ENCODE measurements at places on chromosomes 6 and 20.

DNA sequence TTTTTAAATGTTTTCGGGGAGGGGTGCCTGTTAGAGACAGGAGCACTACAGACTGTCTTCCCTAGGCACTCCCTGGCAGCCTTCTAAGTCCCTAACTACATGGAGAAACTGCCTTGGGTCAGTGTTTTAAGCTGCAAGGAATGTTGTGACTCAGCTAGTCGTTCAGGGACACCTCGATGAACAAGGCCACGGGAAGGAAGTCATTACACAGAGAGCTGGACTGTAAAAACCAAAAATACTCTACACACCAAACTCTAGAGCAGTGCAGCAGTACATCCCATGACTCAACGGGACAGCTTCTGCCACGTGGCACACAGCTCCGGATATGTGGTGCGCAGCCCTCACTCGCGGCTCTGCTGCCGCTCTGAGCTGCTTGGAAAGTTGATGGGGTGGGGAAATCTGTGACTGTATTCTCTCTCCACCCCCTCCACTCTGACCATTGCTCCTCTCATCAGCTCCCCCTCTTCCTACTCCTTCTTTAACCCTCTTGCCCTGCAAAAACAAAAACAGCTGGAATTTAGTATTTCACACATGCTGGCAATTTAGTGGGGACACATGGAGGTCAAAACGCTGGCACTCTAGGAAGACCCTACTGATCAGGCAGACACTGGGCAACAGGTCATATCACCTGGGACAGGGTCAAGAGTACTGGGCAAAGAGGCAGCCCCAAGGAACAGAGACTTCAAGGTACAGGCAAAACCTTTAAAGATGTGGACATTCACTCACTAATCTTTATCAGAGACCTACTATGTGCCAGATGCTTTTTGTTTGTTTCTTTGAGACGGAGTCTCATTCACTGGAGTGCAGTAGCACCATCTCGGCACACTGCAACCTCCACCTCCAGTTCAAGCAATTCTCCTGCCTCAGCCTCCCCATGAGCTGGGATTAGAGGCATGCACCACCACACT lies 10.9 kb upstream of the LPIN3 start:
- DNase-seq, result peak; percentile 91

GRCh38 chr6:45724511-45724910 lies 291.1 kb downstream of the CLIC5 start:
- DNase-seq, result peak; percentile 59

DNA sequence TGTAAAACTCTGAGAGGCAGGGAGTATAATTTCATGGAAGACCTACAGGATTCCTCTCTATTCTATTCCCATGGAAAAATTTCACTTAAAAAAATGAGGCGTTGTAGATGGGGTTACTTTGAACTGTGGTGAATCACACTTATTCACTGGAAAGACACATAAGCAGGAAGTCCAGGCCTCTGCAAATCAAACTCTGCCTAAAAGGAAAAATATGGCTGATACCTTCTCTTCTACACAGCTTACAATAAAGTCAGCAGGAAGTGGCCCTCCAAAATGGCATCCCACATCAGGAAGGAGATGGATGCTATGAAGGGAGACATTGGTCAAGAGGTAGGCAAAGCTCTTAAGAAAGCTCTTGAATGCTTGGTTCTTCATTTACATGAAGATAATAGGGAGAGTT lies 115.9 kb downstream of the FYN start:
- no peak for DNase-seq

DNA sequence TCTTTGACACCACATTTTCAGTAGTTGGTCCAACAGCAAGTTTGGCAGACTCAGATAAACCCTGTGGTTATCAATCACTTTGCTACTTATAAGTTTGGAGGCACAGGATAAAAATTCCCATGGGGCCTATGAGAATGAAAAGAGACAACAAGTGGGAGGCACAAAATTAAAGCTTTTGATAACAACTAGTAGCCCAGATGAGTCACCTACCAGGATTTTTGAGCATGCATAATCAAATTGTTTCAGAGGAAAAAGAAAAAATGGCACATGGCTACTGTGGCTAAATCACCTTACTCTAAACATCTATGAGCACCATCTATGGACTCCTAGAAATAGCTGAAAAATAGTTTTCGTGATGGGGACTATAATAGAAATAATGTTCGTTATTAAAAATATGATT lies 40.8 kb upstream of the BMP5 start:
- DNase-seq, result peak; percentile 27

GRCh38 chr6:21001736-21002135 lies 467.5 kb downstream of the CDKAL1 start:
- no peak for DNase-seq

DNA sequence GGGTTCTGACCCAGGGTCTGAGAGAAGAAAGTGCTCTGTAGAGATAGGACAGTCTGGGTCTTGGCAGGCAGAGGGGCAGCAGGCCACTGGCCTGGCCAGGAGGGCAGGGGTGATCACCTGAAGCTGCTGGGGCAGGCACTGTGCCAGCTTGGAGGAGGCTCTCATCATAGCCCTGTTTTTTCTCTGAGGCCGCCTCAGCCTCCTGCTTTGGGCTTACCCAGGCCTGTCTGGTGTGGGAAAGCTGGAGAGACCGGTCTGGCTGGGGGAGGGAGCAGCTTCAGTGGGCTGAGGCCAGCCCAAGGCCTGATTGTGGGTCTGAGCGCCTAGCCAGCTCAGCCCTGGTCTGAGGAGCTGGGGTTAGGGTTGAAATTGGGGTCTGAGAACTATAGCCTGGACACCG lies 3.9 kb downstream of the LPIN3 start:
- no peak for DNase-seq

- DNase-seq, result no peak
These were observed 157.8 kb upstream of the TENT5A start for GRCh38 chr6:81909981-81910900.

DNA sequence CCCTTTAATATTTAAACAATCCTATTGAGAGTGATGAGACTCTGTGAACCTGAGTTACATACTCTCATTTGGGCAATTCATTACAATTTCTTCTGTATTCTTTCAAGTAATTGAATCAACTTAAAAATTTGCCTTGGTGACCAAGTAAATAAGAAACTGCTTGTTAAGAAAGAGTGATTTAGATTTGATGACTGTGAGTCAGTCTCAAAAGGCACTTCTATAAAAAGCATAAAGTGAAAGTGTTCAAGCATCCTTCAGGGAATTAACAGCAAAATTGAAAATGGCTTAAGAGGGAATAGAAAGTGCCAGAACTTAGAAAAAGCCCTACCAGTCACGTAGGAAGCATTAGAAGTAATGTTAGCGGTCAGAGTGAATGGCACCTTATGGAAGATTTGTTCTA lies 654.7 kb downstream of the EPM2A start:
- DNase-seq, result no peak

GRCh38 chr6:11327961-11328360 lies 95.5 kb upstream of the NEDD9 start:
- no peak for DNase-seq

DNA sequence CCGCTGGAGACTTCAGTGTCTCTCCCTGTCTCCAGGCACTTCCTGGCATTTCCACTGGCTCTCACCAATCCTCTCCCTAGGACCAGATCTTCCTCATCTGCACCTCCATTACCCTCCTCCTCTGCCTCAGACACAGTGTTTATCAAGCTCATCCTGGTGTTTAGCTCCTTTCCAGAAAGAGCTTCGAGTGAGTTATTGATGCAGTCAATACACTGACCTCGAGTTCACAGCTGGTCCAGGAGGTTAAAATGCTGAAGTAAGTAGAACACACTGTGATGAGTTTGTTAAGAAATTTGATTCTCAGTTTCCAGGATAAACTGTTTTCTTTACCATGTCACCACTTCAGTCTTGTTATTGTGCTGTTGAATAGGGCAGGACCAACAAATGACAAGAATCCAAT lies 42.1 kb upstream of the ARMC2 start:
- no peak for DNase-seq

GRCh38 chr6:40187535-40188144 lies 253.4 kb upstream of the MOCS1 start:
- DNase-seq, result no peak

GRCh38 chr20:38883081-38883980 lies 42.9 kb upstream of the FAM83D start:
- no peak for DNase-seq

GRCh38 chr6:5126214-5126613 lies 41.1 kb downstream of the PPP1R3G start:
- peak; percentile 17 for DNase-seq

GRCh38 chr6:42046464-42047212 lies 3.7 kb upstream of the TAF8 start:
- no peak for DNase-seq

DNA sequence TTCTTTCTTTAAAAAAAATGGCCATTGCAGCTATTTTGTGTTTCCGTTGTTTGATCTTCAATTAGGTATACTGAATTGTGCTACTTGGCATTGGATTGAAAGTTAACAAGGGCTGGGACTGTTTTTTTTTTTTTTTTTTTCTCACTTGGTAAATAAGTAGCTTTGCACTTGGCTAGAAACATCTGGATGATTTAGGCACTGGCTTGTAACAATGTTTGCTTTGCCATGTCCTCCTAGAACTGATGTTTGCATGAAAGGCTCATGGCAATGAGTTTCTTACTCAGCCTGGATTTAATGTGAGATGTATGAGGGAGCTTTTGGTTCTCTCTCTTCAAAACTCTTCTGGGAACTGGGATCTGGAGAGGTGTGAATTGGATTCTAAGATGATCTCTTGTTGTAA lies 414.1 kb downstream of the CDH26 start:
- DNase-seq, result no peak

DNA sequence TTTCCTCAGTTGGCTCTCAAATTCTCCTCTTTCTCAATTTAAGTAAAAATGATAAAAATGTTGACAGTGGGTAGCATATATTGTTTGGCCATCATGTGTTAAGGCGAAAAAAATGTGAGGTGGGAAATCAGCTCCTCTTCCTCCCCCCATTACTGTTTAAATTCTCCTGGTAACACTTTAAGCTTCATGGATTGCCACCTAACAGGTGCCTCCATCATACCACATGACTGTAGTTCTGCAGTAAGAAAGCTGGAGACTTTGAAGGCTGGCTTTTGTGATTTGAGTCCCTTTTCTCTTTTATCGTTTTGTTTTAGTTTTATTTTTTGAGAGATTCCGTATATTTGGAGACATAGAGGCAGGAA lies 1.2 kb downstream of the ZFAND3 start:
- no peak for DNase-seq

GRCh38 chr6:45378334-45378926 lies 696 bp upstream of the SUPT3H start:
- DNase-seq, result no peak

GRCh38 chr20:40050596-40050995 lies 638.4 kb downstream of the MAFB start:
- DNase-seq, result no peak

- DNase-seq, result no peak
These were observed 71.1 kb downstream of the KCNB1 start for GRCh38 chr20:49411221-49411925.

GRCh38 chr20:51409192-51409880 lies 133.2 kb downstream of the NFATC2 start:
- no peak for DNase-seq

DNA sequence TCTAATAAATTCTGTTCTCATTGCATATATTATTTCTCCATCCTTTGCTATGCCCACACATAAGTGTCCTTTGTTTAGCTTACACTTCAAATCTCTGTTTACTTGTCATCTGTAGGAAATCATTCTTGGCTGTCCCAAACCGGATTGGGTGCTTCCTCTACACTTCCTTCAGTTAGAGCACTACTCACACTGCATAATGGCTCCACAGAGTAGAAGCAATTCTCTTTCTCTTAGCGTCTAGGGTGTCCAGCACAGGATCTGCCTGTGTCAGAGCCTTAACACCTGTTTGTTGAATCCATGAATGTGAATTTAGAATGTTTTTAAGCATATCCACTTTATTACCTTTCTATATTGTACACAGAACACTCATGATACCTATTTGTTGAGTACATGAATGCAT lies 87.0 kb upstream of the BMP2 start:
- DNase-seq, result no peak

DNA sequence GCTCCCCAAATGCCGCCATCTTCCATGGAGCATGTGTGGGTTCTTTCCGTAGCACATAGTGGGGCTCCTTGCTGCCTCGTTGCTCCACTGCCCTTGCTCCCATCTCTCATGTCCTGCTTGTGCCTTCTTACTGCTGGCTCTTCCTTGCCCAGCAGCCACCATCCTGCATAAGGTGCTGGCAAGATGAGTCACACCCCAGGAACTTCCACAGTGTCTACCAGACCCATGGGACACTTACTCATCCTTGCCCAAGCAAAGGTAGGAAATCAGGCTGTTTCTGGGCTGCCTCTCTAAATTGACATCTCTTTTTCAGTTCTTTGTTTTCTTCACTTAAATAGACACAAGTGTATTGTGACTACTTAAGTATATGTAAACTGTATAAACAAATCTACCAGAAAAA lies 39.4 kb upstream of the RGS17 start:
- peak; percentile 78 for DNase-seq

GRCh38 chr6:38987503-38987902 lies 61.1 kb upstream of the GLP1R start:
- DNase-seq, result no peak
